ENCODE measurements at places on chromosomes 13 and 19.

GRCh38 chr19:15107061-15108010 lies at the start of gene SYDE1:
Gene SYDE1 (plus strand): TSS chr19:15107401. CDS start chr19:15107434, 33 bp downstream.
- DNase-seq: peak; percentile 87

- no peak for DNase-seq
Measured at GRCh38 chr13:102240110-102240509, 161.7 kb downstream of the FGF14 start.

DNA sequence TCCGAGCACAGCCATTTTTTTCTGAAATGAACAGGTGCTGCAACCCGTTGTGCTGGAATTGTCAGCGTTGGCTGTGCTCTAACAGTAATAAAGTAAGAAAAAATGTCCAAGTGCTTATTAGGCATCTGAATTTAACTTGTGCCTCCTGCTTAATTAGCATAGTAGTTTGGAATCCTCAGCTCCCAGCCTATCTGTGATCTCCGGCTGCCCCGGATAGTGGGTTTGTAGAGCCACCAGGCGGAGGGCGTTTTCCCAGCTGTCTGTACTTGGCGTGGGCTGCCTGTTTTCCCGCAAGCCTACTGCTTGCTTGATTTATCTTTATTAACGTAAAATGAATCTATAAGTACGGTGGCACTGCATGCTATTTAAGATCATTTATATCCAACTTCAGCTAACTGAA lies 137.9 kb downstream of the MTUS2 start:
- no peak for DNase-seq

DNA sequence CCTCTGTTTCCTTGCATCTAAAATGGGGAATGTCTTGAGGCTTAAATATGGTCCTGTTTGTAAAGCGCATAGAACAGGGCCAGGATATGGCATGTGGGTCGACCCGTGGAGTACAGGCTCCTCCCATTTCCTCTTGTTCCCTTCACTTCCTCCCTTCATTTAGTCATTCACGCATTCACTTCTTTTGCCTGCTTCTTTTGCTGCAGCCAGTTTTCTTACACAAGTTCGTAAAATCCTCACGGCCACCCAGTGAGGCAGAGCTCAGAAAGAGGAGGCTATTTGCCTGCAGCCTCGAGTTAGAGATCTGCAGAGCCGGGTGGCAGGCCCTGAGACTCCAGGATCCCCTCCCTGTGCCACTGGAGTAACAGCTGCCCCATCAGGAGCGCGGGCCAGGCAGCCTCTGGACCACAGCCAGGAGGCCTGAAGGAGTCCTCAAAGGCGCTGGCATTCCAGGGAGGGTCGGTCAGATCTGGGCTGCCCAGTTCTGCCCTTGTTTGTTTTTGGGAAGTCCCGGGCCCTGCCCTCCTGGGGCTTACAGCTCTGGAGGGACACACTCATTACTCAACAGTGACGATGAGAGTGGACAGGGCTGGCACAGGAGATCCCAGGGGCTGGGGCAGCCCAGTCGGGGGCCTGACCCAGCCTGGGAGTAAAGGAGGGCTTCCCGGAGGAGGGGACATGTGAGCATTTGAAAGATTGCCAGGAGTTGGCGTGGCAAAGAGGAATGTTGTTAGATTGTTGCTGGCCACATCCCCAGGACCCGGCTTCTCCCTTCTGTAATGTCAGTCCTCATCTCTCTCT lies 4.6 kb downstream of the PPP5C start:
- DNase-seq: peak; percentile 37

DNA sequence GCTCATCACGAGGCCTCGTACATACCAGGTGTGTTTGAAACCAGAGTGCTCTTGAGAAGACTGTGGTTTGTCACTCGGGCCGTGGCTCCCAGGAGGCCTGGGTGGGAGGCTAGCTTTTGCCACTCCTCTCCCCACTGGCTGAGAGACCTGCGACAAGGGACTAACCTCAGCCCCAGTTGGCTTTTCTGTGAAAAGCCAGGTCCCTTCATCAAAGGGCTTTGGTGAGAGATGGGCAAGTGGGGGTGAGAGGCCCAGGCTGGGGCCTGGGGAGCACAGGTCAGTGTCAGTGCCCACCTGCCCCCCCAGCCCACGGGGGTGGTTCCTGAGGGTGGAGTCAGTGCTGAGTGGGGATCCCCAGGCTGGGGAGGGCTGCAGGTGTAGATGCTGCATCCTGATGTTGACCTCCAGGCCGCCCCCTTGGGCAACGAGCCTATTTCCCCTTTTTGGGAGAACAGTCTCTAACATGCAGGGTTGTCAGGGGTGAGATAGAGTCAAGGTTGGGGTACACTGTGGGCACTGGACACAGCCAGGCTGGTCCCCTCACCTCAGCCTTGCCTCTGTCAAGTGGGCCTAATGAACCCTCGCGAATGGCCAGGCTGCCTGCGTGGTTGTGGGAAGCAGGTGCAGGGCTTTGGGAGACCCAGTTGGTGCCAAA lies 661 bp downstream of the KCNJ14 start:
- DNase-seq: no peak

DNA sequence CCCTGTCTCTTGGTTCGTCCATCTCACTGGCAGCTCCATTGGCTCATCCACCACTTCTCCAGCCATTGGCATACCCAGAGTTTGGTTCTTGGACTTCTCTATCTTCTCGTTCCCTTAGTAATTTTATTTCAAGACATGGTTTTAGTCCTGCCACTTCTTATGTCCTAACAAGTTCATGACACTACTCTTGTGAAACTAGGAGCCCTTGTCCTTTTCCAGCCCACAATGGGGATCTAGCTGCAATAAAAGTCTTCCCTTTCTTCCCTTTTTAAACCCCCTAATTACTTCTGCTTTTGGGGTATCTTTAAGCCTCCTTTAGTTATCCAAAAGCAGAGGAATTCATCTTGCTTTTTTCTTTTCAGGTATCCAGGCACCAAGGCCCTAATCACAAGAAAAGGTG lies 2.9 kb upstream of the RCBTB2 start:
- DNase-seq: no peak

- DNase-seq: no peak
Measured at GRCh38 chr13:83568019-83568418, 314.3 kb downstream of the SLITRK1 start.

GRCh38 chr19:37692956-37693620 lies 26.5 kb downstream of the ZNF607 start:
- no peak for DNase-seq

DNA sequence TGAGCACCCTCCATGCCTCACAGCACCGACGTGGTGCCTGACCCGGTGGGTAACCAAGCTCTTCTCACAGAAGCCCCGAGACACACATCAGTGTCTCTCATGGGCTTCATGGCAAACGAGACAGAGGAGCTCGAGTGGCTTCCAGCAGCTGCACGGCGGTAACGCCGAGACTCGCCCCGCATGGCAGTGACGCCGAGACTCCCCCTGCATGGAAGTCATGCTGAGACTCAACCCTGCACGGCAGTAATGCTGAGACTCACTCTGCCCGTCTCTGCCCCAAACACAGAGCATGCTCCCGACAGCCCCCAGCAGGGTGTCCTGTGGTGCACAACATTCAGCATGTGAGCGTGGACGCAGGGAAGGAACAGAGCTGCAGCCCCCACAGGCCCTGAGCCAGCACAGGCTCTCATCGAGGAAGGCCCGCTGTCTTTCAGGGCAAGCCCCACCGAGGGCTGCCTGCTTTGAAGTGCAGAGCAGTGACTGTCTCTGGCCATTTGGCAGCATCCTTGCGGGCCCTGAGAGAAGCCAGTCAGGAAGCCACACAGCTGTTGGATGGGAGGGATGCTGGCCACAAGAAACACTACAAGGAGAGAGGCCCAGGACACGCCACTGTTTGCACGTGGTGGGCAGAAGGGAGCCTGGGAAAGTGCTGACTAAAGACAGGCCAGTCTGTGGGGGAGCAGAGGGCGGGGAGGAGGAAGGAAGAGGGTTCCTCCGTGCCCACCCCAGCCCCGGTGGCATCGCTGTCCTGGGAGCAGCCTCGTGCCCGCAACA lies 9.5 kb downstream of the GAS6 start:
- DNase-seq: peak; percentile 51

DNA sequence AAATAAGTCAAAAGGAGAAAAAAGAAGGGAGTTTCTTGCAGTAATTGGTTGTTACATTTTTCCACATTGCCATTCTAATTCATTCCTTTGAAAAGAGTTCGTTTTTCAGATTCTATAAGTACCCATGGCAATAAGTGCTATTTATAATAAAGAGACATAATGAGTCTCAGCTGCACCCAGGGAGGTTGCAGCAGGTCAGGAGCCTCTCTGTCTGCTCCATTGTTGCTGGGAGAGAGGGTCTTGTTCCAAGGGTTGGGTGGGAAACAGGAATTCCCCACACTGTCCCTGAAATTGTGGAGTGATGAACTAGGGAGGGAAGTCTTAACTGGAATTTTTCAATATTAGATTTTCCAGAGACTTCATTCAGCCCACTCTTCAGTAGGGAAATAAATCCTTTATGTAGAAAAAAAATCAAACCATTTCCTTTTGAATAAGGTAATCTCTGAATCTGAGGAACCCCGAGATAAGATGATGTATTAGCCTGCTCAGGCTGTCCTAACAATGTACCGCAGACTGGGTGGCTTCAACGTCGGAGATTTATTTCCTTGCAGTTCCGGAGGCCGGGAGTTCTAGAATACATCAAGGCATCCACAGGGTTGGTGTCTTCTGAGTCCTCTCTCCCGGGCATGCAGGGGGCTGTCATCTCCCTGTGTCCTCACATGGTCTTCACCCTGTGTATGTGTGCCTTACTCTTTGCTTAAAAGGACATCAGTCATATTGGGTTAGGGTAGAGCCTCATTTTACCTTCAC lies 342.7 kb upstream of the TMTC4 start:
- no peak for DNase-seq

DNA sequence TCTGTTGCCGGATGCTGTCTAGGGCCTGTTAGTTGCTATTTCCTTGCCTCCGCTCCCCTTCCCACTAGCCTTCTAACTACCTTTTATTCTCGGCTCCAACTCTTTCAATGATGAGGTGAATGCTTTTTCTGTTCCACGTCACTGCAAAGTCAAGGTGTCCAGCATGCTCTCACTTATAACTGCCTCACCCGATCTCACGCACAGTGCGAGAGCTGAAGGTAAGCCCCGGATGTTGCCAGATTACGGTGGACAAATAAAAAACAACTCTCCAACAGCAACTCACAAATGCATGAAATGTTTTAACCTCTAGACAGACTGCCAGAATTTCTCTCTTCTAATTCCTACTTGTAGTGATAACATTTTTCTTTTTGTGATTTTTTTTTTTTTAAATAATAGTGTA lies 169.9 kb downstream of the STK24 start:
- DNase-seq: no peak

DNA sequence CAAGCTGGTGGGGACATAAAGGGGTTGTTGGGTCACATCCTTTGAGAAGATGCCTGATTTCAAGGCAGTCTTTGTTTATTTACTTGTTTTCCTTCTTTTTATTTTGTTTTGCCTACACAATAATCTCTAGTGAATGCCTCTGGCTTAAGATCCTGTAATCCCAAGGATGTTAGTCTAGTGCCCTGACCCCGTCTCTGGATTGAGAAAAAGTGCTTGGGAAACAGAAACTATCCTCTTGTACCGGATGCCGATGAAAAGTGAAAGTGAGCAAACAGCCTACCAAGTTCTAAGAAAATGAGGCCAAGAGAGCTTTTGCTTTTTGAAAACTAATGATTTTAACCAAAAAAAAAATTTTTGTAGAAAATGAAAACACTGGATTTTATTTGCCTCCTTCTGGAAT lies 42.1 kb upstream of the C1QTNF9 start:
- DNase-seq: no peak

DNA sequence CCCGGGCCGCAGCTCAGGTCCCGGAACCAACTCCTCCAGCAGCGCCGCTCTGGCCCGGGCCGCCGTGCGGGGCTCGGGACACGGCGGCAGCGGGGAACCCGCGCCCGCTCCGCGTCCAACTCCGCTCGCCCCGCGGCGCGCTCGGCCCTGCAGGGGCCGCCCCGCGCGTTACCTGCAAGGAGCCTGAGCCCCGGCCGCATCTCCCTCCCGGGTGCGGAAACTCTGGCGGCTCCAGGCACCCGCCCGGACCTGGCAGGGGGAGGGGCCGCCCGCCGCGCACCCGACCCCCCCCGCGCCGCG lies at the start of gene TMTC4:
TSS of gene TMTC4 (minus strand) at position 224 of the 300 bp plus-strand sequence. CDS start 4,433 bp downstream, outside the sequence.
- DNase-seq: no peak

GRCh38 chr13:94140027-94140426 lies 339.5 kb downstream of the DCT start:
- DNase-seq: no peak

- no peak for DNase-seq
Measured at GRCh38 chr19:42290523-42291434, 11.2 kb upstream of the PRR19 start.

- no peak for DNase-seq
Measured at GRCh38 chr13:23588666-23589065, 18.5 kb downstream of the TNFRSF19 start.

GRCh38 chr19:662207-662961 lies 630 bp downstream of the RNF126 start:
- DNase-seq: peak; percentile 30

GRCh38 chr19:49114630-49115363 lies 627 bp downstream of the LIN7B start:
- DNase-seq: peak; percentile 66

- DNase-seq: no peak
Measured at GRCh38 chr19:36963280-36963679, 47.1 kb downstream of the ZNF568 start.

GRCh38 chr19:35347171-35347929 lies at the start of gene FFAR1:
Gene FFAR1 (plus strand): TSS chr19:35347902. CDS start chr19:35351552, 3,650 bp downstream.
- no peak for DNase-seq

DNA sequence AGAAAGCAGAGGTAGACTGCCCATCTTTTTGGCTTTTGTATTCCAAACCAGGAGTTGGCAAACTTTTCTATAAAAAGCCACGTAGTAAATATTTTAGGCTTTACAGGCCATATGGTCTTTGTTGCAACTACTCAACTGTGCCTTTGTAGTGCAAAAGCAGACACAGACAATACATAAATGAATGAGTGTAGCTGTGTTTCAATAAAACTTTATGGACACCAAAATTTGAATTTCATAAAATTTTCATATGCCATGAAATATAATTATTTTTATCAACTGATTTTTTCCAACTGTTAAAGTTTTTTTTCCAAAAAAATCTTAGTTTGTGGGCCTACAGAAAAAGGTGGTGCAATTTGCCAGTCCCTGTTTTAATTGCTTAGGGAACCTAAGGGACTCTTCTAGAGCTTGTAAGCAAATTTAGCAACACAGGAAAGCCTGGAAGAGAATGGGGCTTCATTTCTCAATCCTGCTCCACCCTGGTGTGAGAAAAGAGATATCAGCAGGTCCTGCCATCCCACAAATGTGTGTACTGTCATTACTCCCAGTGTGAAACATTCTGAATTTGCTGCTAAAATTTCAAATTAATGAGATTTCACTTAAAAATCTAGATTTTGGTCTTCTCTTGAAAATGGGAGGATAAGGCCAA lies 194.2 kb downstream of the RGCC start:
- DNase-seq: no peak

GRCh38 chr19:42278452-42279154 lies 9.6 kb downstream of the CIC start:
- no peak for DNase-seq

DNA sequence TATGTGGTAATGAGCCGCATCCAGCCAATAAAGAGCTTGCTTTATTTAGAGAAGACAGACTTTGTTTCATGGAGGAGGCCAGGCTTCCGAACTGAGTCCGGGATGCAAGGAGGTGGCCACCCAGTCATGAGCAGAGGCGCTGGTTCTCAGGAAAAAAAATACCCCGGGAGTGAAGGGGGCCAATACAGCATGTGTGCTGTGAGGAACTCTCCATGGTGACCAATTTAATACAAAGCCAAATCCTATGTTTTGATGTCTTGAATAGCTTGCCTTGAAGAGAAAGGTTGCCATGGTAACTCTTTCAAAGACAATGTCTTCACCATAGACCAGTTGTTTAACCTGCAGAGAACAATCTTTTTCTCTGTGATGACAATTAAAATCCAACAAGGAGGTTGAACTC lies 43.4 kb upstream of the PDCD5 start:
- DNase-seq: no peak

- DNase-seq: peak; percentile 51
Measured at GRCh38 chr13:37097076-37097475, 8.4 kb downstream of the CSNK1A1L start.

Data from fibroblast of skin of right quadriceps (primary cell).